ENCODE measurements at places on chromosomes 7 and 10.

- DNase-seq: no peak
Measured at GRCh38 chr7:29122081-29122480, 24.3 kb downstream of the CPVL start.

DNA sequence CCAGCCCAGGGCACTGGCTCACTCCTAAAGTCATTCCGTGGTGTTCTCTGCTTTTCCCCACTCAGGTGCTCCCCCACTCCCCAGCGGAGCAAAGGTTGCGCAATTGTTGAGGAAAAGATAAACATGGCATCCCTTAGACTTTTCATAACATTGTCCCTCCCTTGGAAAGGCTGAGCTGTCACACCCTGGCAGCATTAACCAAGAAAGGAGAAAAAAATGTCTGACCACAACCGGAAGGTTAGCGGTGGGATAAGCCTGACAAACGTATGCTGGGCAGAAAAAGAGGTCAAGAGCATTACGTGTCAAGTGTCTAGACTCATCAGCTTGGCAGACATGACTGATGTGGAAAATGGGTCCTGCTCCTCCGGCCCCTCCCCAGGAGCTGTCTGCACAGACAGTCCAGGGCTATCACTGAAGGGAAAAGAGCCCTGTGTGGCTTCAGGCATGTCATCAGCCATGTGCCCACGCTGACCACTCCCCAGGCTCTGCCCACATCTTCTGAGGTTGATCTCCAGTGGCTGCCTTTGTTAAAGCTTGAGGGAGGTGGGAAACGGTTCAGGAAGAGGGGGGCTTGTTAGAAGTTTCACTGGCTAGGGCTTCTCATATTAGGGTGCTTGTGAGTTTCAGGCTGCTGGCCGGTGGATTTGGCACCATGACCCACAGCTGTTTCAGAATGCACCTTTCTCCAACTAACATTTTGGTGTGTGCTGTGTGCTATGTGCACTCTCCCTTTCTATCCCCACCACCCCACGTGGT lies 30.1 kb downstream of the BTBD16 start:
- DNase-seq: no peak

- DNase-seq: no peak
Measured at GRCh38 chr10:98589691-98590090, 143.0 kb upstream of the HPS1 start.

DNA sequence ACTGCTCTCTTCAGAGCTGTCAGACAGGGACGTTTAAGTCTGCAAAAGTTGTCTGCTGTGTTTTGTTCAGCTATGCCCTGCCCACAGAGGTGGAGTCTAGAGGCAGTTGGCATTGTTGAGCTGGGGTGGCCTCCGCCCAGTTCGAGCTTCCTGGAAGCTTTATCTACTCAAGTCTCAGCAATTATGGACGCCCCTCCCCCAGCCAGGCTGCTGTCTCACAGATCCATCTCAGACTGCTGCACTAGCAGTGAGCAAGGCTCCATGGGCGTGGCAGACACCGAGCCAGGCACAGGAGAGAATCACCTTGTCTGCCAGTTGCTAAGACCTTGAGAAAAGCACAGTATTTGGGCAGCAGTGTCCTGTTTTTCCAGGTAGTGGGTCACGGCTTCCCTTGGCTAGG lies 98.1 kb downstream of the SDHAF3 start:
- no peak for DNase-seq

GRCh38 chr10:104892879-104893617 lies 252.0 kb downstream of the SORCS3 start:
- no peak for DNase-seq

DNA sequence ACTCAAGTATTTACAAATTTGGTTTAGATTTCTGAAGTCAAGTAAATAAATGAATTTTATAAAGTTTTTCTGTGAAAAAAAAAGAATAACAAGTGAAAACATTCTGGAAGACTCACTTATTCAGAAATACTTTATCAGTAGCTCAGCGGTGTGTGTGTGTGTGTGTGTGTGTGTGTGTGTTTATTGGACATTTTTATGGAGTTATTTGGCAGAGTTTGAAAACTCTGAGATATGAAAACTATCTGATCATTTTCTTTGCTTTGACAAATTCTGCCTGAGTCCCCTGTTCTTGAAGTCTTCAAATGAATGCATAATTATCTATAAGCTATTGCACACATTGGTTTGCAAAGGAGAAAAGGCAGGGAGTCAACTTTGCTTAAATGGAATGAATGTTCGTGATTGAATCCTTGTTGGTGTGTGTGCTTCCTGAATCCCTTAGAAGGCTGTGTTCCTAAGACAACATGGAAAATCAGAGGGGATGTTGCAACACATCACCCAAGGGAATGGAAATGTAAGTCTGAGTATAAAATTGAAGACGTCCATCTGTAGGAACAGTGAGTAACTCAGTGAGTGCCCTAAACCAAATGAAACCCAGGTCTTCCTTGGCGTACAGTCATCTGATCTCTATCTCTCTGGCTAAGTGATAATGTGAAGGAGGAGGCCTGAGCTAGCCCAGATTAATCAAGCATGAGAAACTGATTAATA lies 160.9 kb downstream of the REEP3 start:
- no peak for DNase-seq

DNA sequence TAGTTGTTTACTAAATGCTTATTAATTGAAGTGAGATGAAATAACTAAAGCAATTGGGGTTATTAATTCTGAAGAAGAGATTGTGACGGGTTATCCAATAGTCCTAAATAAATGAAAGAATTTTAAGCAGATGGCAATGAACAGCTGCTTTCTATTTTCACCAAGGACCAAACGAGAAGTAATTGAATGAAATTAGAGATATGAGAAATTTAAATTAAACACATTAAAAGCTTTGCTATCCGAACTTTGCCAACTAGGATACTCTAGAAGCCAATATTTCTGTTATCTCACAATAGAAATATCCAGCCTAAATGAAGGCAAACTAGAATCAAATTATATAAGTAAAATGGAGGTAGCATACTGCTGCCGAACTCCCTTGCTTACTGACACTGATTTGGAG lies 103.2 kb downstream of the GPR37 start:
- no peak for DNase-seq

GRCh38 chr10:113411456-113411855 lies 141.4 kb upstream of the HABP2 start:
- DNase-seq: no peak

GRCh38 chr7:43625453-43625852 lies 42.5 kb downstream of the STK17A start:
- no peak for DNase-seq

DNA sequence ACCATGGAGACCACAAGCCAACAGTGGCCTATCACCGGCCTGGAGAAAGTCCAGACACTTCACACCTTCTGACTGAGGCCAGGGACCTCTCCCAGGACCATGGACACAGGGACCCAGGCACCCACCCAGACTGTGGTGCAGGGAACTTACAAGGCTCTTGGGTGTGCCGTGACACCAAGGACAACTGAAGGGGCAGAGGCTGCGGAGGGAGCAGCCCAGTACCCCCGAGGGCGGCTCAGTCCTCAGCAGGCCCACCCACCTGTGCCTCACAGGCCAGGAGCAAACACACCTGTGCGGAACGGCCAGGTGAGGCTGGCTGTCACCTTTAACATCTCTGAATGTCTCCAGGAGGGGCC lies 182.3 kb downstream of the MAD1L1 start:
- DNase-seq: no peak

DNA sequence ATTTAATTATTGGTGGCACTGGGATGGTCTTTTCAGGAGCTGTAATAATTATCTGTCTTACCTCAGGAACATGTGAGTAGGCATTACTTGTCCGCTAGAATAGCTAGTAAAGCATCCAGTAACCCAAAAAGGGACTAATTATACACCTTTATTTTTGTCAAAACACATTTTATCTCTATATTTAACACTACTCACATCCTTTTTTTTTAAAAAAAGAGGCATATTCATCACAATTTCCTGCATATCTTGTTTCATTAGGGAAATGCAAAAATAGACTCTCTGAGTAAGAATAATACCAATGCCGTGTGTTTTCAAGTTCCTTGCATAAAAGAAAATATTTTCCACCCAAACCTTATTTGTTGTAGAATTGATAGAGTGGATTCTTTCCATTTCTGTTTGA lies 99.5 kb downstream of the VTI1A start:
- no peak for DNase-seq

DNA sequence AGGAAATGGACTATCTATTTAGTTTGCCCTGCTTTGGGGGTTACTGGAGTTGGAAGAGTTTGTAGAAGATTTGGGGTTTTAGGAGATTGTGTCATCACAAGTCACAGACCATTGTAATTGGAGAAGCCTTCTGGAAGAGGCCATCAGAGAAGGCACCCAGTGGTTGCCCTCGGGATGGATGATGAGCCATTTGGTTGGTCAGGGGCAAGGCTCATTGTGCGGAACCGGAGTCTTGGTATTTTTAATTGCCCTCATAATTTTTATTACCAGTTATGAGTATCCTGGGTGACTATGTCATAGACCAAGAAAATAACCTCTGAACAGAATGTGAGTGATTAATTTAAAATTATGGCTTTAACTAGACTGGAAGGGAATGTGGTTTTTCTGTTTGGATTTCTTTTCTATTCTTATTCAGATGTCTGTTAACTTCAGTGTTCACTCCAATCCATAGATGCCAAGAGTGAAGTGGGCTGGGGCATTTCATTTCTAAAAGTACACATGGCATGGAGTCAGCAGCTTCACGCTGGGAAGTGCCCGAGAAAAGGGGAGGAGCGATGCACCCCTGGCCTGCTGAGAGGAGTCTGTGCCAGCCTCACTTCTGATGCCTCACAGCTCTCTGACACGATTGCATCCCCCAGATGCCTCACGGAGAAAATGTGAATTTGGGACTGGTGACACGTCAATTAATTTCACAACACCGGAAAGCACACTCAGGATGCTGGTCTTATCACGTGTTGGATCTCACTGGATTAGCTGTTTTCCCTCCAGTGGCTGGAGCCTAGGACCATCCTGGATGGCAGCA lies 225.6 kb upstream of the IGFBP3 start:
- DNase-seq: no peak

DNA sequence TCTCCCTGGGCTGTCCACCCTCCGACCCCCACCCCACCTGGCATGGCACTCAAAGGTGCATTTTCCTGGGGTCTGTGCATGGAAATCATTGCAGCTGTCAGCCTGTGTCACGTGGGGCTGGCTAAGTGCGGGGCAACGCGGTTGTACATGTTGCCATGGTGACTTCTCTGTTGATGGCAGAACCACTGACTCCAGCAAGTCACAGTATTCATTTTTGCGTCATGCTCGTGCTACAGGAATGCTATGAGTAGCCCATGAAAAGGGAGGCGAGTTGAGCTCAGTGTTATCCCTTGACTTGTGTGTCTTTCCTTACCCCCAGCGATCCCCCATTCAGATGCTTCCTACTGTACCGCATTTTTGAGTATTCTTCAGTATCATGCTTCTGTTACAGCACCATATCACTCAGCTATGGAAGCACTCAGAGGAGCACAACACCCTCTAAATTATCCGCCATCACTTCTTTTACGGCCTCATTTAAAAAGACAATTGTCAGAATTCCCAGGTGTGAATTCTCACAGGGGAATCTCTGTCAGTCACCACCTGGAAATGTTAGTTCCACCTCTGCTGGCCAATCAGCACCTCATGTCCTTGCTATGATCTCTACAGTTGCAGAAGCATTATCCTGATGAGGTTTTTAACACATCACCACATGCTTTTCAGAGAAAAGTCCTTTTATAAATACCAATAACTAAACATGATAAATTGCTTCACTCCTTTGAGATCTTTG lies 194.4 kb upstream of the C7orf33 start:
- no peak for DNase-seq

DNA sequence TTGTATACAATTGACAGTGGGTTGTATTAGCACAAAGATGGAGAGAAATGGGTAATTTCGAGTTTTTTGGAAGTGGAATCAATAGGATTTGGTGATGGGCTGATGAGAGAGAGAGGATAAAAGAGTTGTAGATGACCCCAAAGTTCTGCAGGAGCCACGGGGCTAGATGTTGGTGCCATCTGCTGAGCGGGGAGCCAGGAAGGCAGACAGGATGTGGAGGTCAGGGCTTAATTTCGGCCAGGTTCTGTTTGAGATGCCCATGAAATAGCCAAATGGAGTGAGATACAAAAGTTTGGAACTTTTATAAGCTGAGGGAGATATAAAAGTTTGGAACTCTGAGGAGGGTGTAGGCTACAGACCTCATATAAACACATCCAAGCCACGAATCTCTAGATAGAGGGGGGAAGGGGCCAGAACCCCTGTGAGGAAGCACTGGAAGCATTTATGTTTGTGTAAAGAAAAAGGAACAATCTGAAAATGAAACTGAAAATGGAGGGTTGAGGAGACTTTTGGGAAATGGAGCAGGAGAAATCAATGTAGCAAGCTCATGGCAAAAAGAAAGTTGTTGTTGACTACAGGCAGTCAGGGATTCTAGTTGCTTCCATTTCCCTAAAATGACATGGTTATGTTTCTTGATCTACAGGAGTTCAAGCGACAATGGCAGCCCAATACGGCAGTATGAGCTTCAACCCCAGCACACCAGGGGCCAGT lies 2.2 kb downstream of the GIMAP4 start:
- DNase-seq: no peak

DNA sequence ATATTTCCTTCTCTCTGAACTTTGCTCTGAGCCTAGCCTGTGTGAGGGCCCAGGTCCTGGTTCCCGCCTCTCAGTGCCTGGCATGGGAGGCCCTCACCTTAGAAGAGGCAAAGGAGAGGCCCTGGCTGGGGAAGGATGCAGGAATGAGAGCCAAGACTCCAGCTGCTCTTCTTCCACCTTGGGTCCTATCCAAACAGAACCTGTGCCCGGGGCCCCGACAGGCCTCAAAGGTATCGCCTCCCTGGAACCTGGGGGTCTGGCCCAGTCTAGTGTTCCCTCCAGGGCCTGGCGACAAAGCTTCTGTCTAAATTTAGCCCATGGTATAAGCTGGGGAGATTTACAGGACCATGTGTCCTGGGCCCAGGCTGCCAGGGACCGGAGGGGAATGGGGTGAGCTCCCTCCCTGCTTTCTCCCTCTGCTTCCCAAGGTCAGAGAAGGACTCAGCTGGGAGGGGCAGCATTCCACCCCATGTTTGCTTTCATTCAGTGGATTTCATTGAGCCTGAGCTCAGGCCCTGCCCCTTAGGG lies 12.0 kb upstream of the CRHR2 start:
- no peak for DNase-seq

DNA sequence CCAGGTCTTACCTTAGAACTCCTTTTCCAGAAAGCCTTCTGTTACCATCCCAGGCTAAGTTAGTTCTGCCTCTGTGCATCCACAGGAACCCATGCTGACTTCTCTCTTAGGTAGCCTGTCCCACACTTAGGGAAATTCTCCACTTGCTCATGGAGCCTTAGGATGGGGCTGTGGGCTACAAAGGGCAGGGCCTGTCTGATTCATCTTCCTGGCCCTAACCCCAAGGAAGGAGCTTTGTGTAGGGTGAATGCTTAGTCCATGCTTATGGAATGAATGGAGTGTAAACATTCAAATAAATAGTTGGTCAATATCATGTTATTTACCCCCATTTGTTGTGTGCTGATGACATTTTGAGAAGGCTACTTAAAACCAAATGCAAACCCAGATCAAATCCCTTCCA lies 54.7 kb downstream of the EMX2 start:
- no peak for DNase-seq

- no peak for DNase-seq
Measured at GRCh38 chr7:47875998-47876744, 72.1 kb downstream of the PKD1L1 start.

Data from activated T-cell treated with anti-CD3 and anti-CD28 coated beads for 48 hours (primary cell).